Bladder microvascular endothelial cell (primary cell): ENCODE measurements at places on chromosomes 4 and X. TPM values are rescaled to one million over a fixed set of nuclear protein-coding genes. Genes with fewer than 3 reads are reported as not detected.

The TCEAL6 gene
- not detected in 2 replicates for total RNA-seq

The OPRPN gene
- not detected in 2 replicates for total RNA-seq

The HTN1 gene
- not detected in 2 replicates for total RNA-seq

The PITX2 gene
- total RNA-seq: 0.16 TPM in 1 of 2 replicates, not detected in the other

The POLN gene
- 2.3 and 4.3 TPM in 2 replicates for total RNA-seq

The ZNF141 gene
- total RNA-seq: 8.6 and 14.8 TPM in 2 replicates

The PLAC8 gene
- total RNA-seq: 0.19 and 0.81 TPM in 2 replicates

The UGT2B15 gene
- not detected in 2 replicates for total RNA-seq

The ASMT gene
- total RNA-seq: not detected in 2 replicates

The FAM9B gene
- not detected in 2 replicates for total RNA-seq

The KDR gene
- total RNA-seq: 209 and 260 TPM in 2 replicates

The RBM46 gene
- total RNA-seq: not detected in 2 replicates

The GYG2 gene
- under 0.01 and 1.8 TPM in 2 replicates for total RNA-seq

The BCORL1 gene
- 2.4 and 5.7 TPM in 2 replicates for total RNA-seq

The LANCL3 gene
- 0.16 and 0.25 TPM in 2 replicates for total RNA-seq

The TMSB15C gene
- total RNA-seq: 2.8 and 8.8 TPM in 2 replicates

The ENOX2 gene
- total RNA-seq: 7.1 and 14.2 TPM in 2 replicates

The CORIN gene
- 0.16 and 0.63 TPM in 2 replicates for total RNA-seq
